Panc1 (cell line): ENCODE measurements at places on chromosomes 3 and 15.

GRCh38 chr15:29677871-29678461, 144.3 kb downstream of the TJP1 start:
- H3K27ac ChIP-seq, result no peak overlapping the region
- DNase-seq, result no peak
- no peaks in the 10 kb centered on the region for H3K27me3 ChIP-seq

- H3K4me1 ChIP-seq, result no peaks in the 10 kb centered on the region
- H3K27ac ChIP-seq, result no peak overlapping the region
- DNase-seq, result no peak
- H3K36me3 ChIP-seq, result peaks cover 14% of the 10 kb centered on the region
- no peaks in the 10 kb centered on the region for H3K27me3 ChIP-seq
- H3K4me3 ChIP-seq, result no peak overlapping the region
Observed at GRCh38 chr3:193617628-193618027, 24.6 kb downstream of the OPA1 start.

GRCh38 chr15:77633913-77634265, 1.2 kb upstream of the LINGO1 start:
- H3K4me1 ChIP-seq, result peaks cover 24% of the 10 kb centered on the region
- H3K36me3 ChIP-seq, result no peaks in the 10 kb centered on the region
- H3K27ac ChIP-seq, result no peak overlapping the region
- no peak for DNase-seq
- no peak overlapping the region for H3K4me3 ChIP-seq

GRCh38 chr3:149395107-149396089, 17.9 kb upstream of the TM4SF1 start:
- no peaks in the 10 kb centered on the region for H3K36me3 ChIP-seq
- H3K4me3 ChIP-seq, result no peak overlapping the region
- H3K27me3 ChIP-seq, result no peaks in the 10 kb centered on the region
- no peak for DNase-seq

- no peak for DNase-seq
- no peak overlapping the region for H3K27ac ChIP-seq
- H3K4me3 ChIP-seq, result no peak overlapping the region
Observed at GRCh38 chr3:170829546-170830272, 40.3 kb downstream of the RPL22L1 start.

DNA sequence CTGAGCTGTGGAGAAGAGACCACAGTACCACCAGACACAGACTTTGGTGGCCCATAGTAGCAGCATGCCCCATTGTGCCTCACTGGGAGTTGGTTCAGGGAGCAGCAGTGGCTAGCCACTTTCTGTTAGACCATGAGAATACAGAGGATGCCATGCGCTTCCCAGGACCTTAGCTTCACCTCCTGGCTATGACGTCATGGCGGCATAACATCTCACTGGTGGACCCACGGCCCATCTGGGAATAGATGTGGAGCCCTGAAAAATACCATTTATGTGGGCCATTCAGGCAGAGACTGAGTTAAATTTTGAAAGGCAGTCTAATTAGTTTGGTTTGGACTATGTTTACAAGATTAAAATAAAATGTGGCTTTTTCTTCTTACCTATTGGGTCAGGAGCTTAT, 55.1 kb upstream of the NMD3 start:
- no peak for DNase-seq
- H3K27me3 ChIP-seq, result no peaks in the 10 kb centered on the region
- H3K4me3 ChIP-seq, result no peak overlapping the region
- no peaks in the 10 kb centered on the region for H3K36me3 ChIP-seq
- no peaks in the 10 kb centered on the region for H3K4me1 ChIP-seq
- no peak overlapping the region for H3K27ac ChIP-seq

DNA sequence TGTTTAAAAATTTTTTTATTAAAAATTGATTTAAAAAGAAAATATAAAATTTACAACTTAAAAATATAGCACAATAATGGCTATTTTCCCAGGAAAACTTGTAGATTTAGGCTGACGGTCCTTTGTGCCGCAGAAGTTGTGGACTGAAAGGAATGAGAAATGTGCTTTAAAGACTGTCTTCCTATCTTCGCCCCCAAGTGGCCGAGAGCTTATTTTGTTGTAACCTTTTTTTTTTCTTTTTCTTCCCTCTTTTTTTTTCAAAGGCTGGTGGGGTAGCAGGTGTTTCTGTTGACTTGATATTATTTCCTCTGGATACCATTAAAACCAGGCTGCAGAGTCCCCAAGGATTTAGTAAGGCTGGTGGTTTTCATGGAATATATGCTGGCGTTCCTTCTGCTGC, 15.5 kb downstream of the SLC25A26 start:
- no peaks in the 10 kb centered on the region for H3K4me1 ChIP-seq
- H3K36me3 ChIP-seq, result no peaks in the 10 kb centered on the region
- no peaks in the 10 kb centered on the region for H3K27me3 ChIP-seq
- no peak for DNase-seq
- no peak overlapping the region for H3K4me3 ChIP-seq
- H3K27ac ChIP-seq, result no peak overlapping the region

DNA sequence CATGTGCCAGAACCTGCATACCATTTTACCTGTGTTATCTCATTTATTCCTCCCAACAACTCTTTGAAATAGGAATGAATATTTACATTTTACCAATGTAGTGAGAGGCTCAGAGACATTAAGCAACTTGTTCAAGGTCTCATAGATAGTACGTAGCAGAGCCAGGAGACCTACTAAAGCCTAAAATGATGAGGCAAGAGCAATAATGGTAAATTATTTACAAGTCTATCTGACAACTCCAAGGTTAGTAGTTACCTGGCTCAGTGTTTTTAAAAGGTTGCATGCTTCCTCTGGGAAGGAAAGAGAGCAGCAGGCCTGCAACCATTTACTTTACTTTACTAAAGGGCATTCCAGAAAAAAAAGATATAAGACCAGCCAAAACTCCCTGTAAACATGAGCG, 103.0 kb downstream of the CFAP20DC start:
- no peak overlapping the region for H3K27ac ChIP-seq
- no peaks in the 10 kb centered on the region for H3K27me3 ChIP-seq
- H3K4me3 ChIP-seq, result no peak overlapping the region
- H3K36me3 ChIP-seq, result no peaks in the 10 kb centered on the region

GRCh38 chr3:17398959-17399551, 343.4 kb downstream of the TBC1D5 start:
- no peak overlapping the region for H3K27ac ChIP-seq
- no peaks in the 10 kb centered on the region for H3K4me1 ChIP-seq
- H3K36me3 ChIP-seq, result no peaks in the 10 kb centered on the region; the same call in 1 of the 2 replicates
- DNase-seq, result no peak
- H3K27me3 ChIP-seq, result no peaks in the 10 kb centered on the region

- no peak for DNase-seq
- H3K27ac ChIP-seq, result no peak overlapping the region
- H3K27me3 ChIP-seq, result no peaks in the 10 kb centered on the region
- H3K4me1 ChIP-seq, result no peaks in the 10 kb centered on the region
- H3K4me3 ChIP-seq, result no peak overlapping the region
Observed at GRCh38 chr3:73273341-73273740, 211.9 kb downstream of the EBLN2 start.

GRCh38 chr3:103342205-103342731, 907.5 kb downstream of the ZPLD1 start:
- no peak for DNase-seq
- H3K4me3 ChIP-seq, result no peak overlapping the region
- H3K36me3 ChIP-seq, result no peaks in the 10 kb centered on the region
- no peak overlapping the region for H3K27ac ChIP-seq
- H3K4me1 ChIP-seq, result no peaks in the 10 kb centered on the region
- H3K27me3 ChIP-seq, result no peaks in the 10 kb centered on the region

DNA sequence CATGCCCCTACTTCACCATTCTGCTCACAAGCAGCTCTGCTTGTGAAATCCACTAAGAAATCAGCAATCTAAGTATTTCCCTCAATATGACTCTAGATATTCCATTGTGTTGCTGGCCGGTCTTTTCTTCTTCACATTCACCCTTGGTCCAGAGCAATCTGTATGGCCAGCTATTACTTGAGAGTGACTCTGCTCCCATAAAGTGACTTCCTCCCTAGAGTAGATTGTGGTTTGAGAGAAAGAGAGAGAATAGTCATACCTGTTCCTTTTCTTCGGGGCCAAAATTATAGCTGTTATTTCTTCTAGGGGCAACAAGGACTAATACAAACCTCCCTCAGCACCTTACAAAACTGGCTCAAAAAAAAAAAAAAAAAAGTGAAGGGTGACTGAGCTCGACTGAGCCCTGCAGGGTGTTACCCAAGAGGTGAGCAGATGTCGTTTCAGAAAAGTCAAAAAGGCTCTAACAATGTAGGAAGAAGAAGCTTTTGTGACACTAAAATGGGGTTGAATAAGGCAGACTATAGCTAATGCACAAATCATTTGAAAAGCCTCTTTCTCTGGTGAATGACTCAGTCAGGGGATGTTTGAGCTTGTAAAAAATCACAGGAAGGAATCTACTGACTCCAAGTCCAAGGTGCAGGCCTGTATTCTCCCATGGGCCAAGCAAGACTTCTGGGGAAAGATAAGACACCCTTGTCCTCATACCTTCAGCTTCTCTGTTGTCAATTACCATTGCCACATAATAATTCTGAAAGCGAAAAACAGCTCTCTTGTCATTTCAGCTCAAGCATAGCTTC, 161.0 kb upstream of the SLC24A5 start:
- H3K27ac ChIP-seq, result no peak overlapping the region
- no peak for DNase-seq
- H3K4me1 ChIP-seq, result no peaks in the 10 kb centered on the region
- no peaks in the 10 kb centered on the region for H3K36me3 ChIP-seq

DNA sequence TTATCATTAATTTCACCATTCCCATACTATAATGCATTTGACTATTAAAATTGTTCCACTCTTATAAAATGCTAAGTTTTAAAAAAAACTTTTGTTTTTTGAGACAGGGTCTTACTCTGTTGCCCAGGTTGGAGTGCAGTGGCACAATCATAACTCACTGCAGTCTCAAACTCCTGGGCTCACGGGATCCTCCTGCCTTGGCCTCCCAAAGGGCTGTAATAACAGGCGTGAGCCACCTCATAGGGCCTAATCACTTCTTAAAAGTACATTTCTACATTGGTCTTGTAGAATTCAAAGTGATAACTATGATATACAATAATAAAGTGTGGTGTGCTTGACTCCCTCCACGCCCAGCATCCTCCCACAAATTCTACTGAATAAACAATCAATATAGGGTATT, 3.0 kb downstream of the DENND4A start:
- H3K27me3 ChIP-seq, result no peaks in the 10 kb centered on the region
- H3K4me1 ChIP-seq, result peaks cover 28% of the 10 kb centered on the region
- no peaks in the 10 kb centered on the region for H3K36me3 ChIP-seq

DNA sequence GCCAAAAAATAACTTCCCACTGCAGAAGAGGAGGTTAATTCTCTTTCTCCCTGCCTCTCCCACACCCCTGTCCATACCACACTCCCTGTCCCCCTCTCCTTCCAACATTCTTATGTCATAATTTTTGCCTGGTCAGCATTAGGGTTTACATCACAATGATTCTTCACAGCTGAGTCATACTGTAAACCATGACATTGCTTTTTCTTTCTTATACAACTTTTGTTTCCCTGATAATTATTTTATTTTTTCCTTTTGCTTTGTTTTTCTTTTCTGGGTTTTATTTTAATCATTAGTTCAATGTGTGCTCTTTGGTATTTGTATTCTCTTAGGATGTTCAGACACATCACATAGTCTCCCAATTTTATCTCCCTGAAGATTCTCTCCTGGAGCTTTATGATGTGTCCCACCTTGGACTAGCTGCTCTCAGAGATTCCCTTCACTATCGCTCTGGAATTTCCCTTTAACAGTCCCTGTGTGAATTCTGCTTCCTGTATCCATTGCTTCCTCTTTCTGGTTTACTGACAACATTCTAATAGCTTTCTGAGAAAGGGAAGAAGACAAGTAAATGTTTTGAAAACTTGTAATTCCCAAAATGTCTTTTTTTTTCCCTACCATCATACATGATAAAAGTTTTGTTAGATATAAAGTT, 70.7 kb downstream of the SOX2 start:
- DNase-seq, result peak; percentile 15
- no peak overlapping the region for H3K27ac ChIP-seq
- H3K36me3 ChIP-seq, result no peaks in the 10 kb centered on the region
- no peak overlapping the region for H3K4me3 ChIP-seq
- no peaks in the 10 kb centered on the region for H3K27me3 ChIP-seq

DNA sequence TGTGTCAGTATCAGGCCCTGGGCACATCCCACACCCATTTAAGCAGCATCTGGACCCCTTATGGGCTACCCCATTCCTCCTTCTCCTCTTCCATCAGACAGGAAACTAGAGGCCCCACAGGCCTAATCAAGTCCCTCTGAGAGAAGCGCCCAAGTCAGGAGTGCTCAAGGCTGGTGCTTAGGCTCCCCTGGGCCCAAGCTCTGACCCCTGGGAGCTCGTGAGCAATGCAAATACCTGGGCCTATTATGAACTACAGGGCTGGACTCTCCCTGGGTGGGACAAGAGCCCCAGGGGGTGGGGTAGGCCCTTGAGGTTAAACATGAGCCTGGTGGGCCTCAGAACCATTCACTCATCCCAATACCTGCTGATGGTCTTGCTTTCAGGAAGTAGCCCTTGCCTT, 57.4 kb downstream of the SEMA3G start:
- no peak overlapping the region for H3K4me3 ChIP-seq
- no peaks in the 10 kb centered on the region for H3K27me3 ChIP-seq
- no peak for DNase-seq
- H3K27ac ChIP-seq, result no peak overlapping the region

GRCh38 chr3:79361748-79362378, 405.9 kb downstream of the ROBO1 start:
- no peak overlapping the region for H3K4me3 ChIP-seq
- no peaks in the 10 kb centered on the region for H3K36me3 ChIP-seq

DNA sequence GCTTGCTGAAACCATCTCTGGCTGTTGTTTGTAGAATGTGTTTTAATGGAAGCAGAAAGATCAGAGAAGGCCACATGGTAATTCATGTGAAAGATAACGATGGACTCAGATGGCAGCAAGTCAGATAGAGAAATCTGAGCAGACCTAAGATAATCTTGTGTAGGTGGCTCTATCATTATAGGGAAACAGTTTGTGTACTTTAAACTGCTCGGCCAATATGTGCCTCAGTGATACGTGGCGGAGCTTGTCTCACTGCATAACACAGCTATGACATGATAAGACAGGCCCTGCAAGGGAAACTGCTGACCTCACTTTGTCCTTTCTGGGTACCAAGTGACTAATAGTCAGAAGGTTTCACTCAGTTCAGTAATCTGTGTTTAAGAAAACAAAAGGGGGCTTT, 51.0 kb downstream of the MME start:
- no peak for DNase-seq
- H3K4me1 ChIP-seq, result no peaks in the 10 kb centered on the region
- no peak overlapping the region for H3K4me3 ChIP-seq
- no peaks in the 10 kb centered on the region for H3K27me3 ChIP-seq
- H3K27ac ChIP-seq, result no peak overlapping the region
- no peaks in the 10 kb centered on the region for H3K36me3 ChIP-seq

GRCh38 chr3:190575437-190576185, 61.7 kb downstream of the IL1RAP start:
- H3K27me3 ChIP-seq, result no peaks in the 10 kb centered on the region
- H3K27ac ChIP-seq, result no peak overlapping the region
- H3K4me3 ChIP-seq, result no peak overlapping the region

- no peak overlapping the region for H3K27ac ChIP-seq
- H3K36me3 ChIP-seq, result no peaks in the 10 kb centered on the region
- no peaks in the 10 kb centered on the region for H3K27me3 ChIP-seq
Observed at GRCh38 chr15:89396723-89397652, 62.4 kb upstream of the POLG start.

- H3K4me3 ChIP-seq, result no peak overlapping the region
- no peaks in the 10 kb centered on the region for H3K27me3 ChIP-seq
- DNase-seq, result peak; percentile 82
- peak overlapping the region; percentile 83 for H3K27ac ChIP-seq
- no peaks in the 10 kb centered on the region for H3K36me3 ChIP-seq
Observed at GRCh38 chr15:59349680-59350420, 22.8 kb downstream of the MYO1E start.
